ENCODE measurements at places on chromosomes 2 and 18. TPM values are rescaled to one million over a fixed set of nuclear protein-coding genes. Genes with fewer than 3 reads are reported as not detected.

UGT1A7 gene
- not detected for total RNA-seq

LRP2 gene
- total RNA-seq, result not detected

CGREF1 gene
- total RNA-seq, result not detected

VPS4B gene
- total RNA-seq, result 67.8 TPM

NUP35 gene
- 15.7 TPM for total RNA-seq

OSR1 gene
- not detected for total RNA-seq

SERPINB4 gene
- not detected for total RNA-seq

IL1F10 gene
- total RNA-seq, result not detected

LYPD6 gene
- total RNA-seq, result not detected

AP1S3 gene
- 2.1 TPM for total RNA-seq

TTN gene
- 15.7 TPM for total RNA-seq

ATP8B1 gene
- 0.44 TPM for total RNA-seq

C1QL2 gene
- not detected for total RNA-seq
